ENCODE measurements at places on chromosomes 3 and 15. TPM values are rescaled to one million over a fixed set of nuclear protein-coding genes. Genes with fewer than 3 reads are reported as not detected.
A peak's percentile ranks its signal among the peaks of the same experiment; 100 is the strongest.

HYAL3 gene
- total RNA-seq = 1.2 TPM

IL16 gene
- total RNA-seq = 98.1 TPM

KLF15 gene
- 0.38 TPM for total RNA-seq

ACP3 gene
- total RNA-seq = 0.75 TPM

C3orf22 gene
- total RNA-seq = not detected

SCAANT1 gene
- 8.0 TPM for total RNA-seq

BCL2A1 gene
- 42.2 TPM for total RNA-seq

NOX5 gene
- total RNA-seq = not detected

ARPP21 gene
- not detected for total RNA-seq

IGDCC3 gene
- not detected for total RNA-seq

DAPK2 gene
- 25.3 TPM for total RNA-seq

DNA sequence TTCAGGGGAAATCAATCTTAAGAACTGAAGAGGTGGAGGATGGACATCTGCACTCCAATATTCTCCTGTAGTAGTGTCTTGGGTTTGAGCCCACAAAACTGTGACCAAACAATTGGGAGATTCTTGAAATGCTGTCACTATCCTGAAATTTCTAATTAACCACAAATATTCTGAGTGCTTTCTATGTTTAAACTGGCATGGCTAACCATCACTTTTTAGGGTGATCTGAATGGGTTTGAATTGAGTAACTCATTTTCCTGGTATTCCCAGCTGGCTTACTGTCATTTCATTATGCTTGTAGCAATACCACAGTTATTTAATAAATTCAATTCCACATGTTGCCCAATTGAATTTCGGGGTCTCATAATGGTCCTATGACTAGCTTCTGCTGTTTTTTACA lies 216.9 kb upstream of the DCBLD2 start:
- DNase-seq = no peak
- no peak overlapping the region for H3K4me3 ChIP-seq
- H3K36me3 ChIP-seq = no peaks in the 10 kb centered on the region
- H3K27me3 ChIP-seq = no peaks in the 10 kb centered on the region
- H3K4me1 ChIP-seq = no peaks in the 10 kb centered on the region

DNA sequence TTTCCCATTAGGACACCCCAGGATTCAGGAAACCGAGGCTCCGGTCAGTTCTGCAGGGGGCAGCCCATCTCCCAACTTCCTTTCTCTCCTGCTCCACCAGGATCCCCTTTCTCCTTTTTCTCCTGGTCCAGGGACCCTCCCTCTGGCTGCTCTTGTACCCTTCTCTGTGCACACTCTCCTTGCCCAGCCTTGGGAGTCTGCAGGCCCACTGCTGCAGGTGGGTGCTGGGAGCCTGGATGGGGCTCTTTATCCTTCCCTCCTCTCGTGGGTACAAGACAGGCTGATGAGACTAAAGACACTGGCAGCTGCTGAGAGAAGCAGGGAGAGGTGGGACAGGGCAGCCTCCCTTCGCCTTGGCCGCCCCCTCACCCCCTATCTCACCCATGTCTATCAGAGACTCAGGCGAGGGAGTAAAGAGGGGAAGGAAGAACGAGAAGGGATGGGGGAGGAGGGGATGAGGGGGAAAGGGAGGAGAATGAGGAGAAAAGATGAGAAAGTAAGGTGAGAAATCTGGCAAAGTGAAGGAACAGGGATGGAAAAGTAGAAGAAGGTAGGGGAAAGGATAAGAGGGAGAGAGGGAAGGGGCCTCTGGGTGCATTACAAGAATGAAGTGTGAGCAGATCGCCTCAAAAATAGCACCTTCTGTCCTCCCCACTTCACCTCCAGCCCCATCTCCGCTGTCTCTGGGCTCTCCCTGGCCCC lies 45.2 kb downstream of the ITGA11 start:
- DNase-seq = no peak
- H3K36me3 ChIP-seq = no peaks in the 10 kb centered on the region
- no peak overlapping the region for H3K4me3 ChIP-seq
- H3K27me3 ChIP-seq = peaks cover 4% of the 10 kb centered on the region
- H3K27ac ChIP-seq = no peak overlapping the region
- H3K4me1 ChIP-seq = no peaks in the 10 kb centered on the region

DNA sequence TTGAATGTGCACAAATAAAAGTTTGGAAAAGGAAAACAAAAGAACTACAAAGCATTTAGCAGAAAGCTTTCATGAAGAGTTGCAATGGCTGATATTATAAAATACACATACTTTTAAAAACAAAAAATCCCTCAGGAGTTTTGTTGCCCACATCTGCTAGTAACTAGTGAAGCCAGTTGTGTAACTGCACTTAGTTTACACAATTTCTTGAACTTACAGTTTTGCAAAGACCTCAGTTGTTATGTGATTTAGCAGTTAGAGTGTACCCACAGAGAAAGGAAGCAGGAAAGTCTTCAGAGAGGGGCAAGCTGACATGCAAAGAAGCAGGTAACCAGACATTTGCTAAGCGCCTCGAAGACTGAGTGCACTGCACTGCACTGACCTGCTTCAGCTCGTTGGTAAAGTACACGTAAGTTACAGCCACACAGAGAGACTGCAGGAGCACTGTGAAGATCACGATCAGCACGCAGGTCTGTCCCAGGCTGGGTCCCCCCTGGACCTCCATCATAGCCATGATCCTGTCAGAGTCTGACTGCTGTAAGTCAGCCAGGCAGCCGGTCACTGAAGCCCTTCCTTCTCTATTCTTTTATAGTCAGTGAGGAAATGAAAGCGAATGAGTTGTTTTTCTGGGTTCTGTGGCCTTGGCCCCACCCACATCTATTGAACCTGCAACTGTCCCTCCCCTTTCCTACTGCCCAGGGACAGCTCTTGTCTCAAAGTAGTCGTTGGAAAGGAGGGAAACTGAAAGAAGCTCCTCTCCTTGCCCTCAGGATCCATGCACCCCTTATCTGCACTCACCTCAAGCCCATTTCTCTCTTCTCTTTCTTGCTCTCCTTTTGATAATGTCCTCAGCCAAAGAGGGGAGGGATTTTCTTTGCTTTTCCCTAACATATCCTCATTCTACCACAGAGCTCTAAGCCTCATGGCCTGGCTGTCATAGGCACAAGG lies at the start of gene TNFSF10:
Gene TNFSF10 (minus strand): TSS at position 560 of the 948 bp plus-strand sequence. CDS start 46 bp downstream, at position 514.
- H3K4me3 ChIP-seq = peak within 1 kb of the TSS; percentile 71
- peaks cover 15% of the 10 kb centered on the region for H3K4me1 ChIP-seq
- peak; percentile 77 for DNase-seq
- peaks cover 3% of the 10 kb centered on the region for H3K36me3 ChIP-seq
- no peaks in the 10 kb centered on the region for H3K27me3 ChIP-seq
- H3K27ac ChIP-seq = peak within 1 kb of the TSS; percentile 87

DNA sequence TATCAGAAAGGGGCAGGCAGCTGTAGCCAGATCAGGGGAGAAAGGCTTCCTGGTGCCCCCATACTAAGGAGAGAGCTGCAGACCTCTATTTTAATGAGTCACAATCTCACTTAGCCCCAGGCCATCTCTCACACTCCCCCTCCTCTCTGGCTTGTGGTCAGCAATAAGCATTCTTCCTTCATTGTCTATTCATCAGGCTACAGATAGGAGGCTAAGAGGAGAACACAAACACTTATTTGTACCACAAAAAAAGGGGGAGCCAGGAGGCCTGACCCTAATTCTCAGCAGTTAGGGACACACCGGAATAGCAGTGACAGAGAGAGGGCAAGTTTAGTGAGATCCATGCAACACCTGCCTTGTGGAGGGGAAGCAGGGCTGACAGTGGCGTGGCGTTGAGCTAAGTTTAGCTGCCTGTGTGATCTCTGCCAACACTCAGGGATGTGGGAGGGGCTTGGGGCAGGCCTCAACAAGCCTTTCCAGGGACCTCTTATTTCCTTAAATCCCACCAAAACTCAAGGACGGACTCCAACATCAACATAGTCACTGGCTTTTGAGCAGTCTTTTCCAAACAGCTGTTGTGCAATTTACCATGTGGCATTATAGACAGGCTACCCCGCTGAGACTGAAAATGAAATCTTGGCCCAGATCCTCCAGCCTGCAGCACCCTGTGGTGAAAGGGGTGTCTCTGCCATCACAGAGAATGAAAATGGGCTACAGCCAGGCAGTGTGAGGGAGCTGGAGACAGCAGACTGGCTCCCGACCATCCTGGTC lies 191.9 kb upstream of the TSC22D2 start:
- H3K4me3 ChIP-seq = no peak overlapping the region
- H3K4me1 ChIP-seq = peaks cover 4% of the 10 kb centered on the region
- H3K36me3 ChIP-seq = no peaks in the 10 kb centered on the region
- DNase-seq = no peak
- H3K27me3 ChIP-seq = no peaks in the 10 kb centered on the region

DNA sequence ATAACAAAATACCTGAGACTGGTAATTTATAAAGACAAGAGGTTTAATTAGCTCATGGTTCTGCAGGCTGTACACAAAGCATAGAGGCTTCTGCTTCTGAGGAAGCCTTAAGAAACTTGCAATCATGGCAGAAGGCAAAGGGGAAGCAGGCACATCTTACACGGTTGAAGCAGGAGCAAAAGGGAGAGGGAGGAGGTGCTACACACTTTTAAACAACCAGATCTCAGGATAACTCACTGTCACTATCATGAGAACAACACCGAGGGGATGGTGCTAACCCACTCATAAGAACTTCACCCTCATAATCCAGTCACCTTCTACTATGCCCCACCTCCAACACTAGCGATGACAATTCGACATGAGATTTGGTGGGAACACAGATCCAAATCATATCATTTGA lies 54.4 kb downstream of the ATP8B4 start:
- no peak overlapping the region for H3K4me3 ChIP-seq
- peaks cover 7% of the 10 kb centered on the region for H3K4me1 ChIP-seq
- H3K27ac ChIP-seq = peak overlapping the region; percentile 46
- no peaks in the 10 kb centered on the region for H3K27me3 ChIP-seq

GRCh38 chr3:141754032-141754431 lies 9.2 kb upstream of the GRK7 start:
- no peaks in the 10 kb centered on the region for H3K27me3 ChIP-seq
- no peak overlapping the region for H3K4me3 ChIP-seq
- DNase-seq = no peak
- H3K4me1 ChIP-seq = no peaks in the 10 kb centered on the region

DNA sequence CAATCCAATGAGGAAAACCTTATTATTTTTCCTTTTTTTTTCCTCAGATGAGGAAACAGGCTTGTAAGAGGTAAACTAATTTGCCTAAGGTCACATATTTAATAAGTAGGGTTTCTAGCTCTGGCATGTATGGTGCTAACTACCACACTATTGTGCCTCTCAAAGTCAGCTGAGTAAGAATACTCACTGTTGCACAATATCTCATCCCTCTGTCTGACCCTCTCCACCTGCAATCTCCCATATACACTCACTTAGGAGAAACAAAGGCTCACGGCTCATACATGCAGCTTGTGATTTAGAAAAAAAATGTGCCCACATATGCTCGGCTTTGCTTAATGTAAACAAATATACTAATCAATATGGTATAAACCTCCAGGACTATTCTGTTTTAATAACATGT lies 10.4 kb upstream of the ARIH1 start:
- H3K36me3 ChIP-seq = no peaks in the 10 kb centered on the region
- H3K27ac ChIP-seq = no peak overlapping the region
- DNase-seq = no peak
- H3K27me3 ChIP-seq = no peaks in the 10 kb centered on the region

DNA sequence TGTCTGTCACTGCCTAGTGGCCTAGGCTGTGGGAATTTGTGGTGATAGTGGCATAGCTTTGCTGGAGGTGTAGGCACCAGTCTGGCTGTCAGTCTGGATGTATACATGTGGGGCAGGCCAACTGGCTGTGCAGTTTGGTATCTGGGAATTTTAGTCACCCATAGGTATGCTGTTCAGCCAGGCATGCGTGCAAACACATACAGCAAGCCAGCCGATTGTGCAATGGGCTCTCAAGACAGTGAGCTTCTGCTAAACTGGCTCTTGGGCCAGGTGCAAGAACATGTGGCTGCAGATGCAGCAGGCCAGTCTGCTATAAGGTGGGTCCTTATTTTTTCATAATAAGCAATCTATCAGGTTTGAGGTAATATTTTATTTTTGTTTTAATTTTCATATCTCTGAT lies 87.1 kb upstream of the PLSCR5 start:
- no peak for DNase-seq
- H3K27me3 ChIP-seq = no peaks in the 10 kb centered on the region
- no peaks in the 10 kb centered on the region for H3K4me1 ChIP-seq
- no peak overlapping the region for H3K27ac ChIP-seq
- H3K4me3 ChIP-seq = no peak overlapping the region

GRCh38 chr15:72242775-72243370 lies 11.9 kb upstream of the PKM start:
- no peak overlapping the region for H3K27ac ChIP-seq
- H3K36me3 ChIP-seq = peaks cover 30% of the 10 kb centered on the region
- H3K4me1 ChIP-seq = no peaks in the 10 kb centered on the region
- H3K27me3 ChIP-seq = no peaks in the 10 kb centered on the region
- H3K4me3 ChIP-seq = no peak overlapping the region

- no peaks in the 10 kb centered on the region for H3K27me3 ChIP-seq
- DNase-seq = no peak
Measured at GRCh38 chr3:183692436-183692835, 5.2 kb upstream of the YEATS2 start.

DNA sequence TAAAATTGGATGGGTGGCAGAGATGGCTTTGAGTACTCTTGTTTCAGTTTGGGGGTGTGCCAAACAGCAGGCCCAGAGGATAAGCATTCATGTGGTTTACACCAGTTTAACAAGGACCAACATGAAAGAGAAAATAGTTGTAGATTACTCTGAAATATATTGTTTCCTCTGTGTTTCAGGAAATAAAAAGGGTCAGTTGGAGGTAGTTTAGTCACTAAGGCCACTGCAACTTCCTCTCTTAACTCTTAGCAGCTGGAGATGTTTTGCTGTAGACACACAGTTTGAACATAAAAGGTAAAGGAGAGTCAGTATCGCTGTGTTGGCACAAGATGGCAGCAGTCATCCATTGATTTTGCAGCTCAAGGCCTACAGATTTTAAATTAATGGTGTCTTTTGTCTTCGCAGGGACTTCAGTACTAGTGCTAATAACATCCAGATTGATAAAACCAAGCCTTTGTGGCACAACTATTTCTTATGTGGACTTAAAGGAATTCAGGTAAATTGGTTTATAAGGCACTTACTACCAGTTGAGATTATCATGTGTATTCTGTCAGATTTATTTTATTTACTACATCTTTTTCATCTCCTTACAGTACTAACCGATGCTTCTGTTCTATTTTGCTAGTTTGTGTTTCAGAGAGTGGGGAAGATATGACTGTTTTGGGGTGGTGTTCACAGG lies 65.5 kb downstream of the GALK2 start:
- H3K36me3 ChIP-seq = peaks cover 20% of the 10 kb centered on the region
- H3K4me1 ChIP-seq = no peaks in the 10 kb centered on the region

DNA sequence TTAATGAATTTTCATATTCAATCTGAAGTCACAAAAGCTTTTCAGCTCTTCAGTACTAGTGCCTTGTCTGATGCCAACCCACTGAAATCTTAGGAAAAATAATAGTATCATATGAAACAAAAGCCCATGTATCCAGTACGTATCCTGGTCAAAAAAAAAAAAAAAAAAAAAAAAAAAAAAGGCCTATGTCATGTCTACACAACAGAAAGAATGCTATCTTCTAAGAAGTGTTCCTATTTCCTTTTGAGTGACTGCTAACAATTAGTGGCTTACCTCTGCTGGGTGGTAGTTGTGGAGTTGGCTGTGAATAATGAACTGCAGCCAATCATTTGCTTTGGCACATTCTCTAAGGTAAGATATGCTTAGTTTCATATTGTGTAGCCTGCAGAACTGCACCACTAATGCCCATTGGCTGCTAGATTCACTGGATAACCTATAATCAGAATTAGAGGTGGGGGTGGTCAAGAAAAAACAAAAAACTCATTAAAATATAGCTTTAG lies 59.6 kb downstream of the EIF3J start:
- no peaks in the 10 kb centered on the region for H3K4me1 ChIP-seq
- H3K36me3 ChIP-seq = peaks cover 72% of the 10 kb centered on the region
- H3K4me3 ChIP-seq = no peak overlapping the region

Data from natural killer cell (primary cell).